ENCODE measurements at places on chromosomes 4 and X.

- DNase-seq = no peak
Observed at GRCh38 chr4:105182211-105182610, 35.5 kb downstream of the TET2 start.

GRCh38 chr4:77751764-77752163, 67.4 kb downstream of the CNOT6L start:
- no peak for DNase-seq

DNA sequence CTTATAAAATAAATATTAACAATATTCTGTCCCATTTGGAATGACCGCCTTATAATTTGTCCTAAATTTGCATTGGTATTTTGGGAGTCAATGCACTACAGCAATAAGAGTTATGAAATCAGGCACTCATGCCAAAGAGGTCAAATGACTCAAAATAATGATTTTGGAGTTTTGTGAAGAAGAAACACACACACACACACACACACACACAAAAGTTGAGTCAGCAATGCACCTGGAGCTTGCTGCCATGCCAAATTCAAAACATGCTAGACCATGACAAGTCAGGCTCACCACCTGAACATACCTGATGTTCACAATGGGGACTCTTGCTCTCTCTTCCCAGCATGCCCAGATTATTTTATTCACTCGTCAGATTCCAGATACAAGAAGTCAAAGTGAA, 56.7 kb downstream of the PROM1 start:
- DNase-seq = no peak

GRCh38 chrX:43971966-43972961, 926 bp downstream of the NDP start:
- DNase-seq = no peak

- no peak for DNase-seq
Observed at GRCh38 chr4:41977709-41978108, 3.8 kb upstream of the DCAF4L1 start.

DNA sequence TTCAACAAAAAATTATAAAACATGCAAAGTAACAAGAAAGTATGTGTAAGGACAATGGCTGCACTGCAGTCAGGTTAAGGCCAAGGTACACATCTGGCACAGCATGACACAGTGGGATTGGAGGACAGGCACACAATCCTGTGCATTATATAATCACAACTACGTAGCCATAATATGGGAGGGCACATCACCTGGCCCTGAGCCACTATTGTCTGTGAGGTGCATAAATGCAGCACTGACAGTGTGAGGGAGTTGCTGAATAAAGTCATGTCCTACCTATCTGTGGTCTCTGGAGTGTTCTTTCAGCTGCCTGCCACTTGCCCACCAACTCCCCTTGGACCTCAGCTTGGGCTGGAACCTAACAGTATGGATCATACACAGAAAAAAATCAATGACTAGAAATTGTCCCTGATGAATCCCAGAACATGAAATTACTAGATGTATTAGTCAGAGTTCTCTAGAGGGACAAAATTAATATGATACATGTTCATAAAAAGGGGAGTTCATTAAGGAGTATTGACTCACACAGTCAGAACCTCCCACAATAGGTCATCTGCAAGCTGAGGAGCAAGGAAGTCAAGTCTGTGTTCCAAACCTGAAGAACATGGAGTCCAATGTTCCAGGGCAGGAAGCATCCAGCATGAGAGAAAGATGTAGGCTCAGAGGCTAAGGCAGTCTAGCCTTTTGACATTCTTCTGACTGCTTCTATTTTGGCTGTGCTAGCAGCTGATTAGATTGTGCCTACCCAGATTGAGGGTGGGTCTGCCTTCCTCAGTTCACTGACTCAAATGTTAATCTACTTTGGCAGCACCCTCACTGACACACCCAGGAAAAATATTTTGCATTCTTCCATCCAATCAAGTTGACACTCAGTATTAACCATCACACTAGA, 46.4 kb upstream of the KCTD8 start:
- no peak for DNase-seq

DNA sequence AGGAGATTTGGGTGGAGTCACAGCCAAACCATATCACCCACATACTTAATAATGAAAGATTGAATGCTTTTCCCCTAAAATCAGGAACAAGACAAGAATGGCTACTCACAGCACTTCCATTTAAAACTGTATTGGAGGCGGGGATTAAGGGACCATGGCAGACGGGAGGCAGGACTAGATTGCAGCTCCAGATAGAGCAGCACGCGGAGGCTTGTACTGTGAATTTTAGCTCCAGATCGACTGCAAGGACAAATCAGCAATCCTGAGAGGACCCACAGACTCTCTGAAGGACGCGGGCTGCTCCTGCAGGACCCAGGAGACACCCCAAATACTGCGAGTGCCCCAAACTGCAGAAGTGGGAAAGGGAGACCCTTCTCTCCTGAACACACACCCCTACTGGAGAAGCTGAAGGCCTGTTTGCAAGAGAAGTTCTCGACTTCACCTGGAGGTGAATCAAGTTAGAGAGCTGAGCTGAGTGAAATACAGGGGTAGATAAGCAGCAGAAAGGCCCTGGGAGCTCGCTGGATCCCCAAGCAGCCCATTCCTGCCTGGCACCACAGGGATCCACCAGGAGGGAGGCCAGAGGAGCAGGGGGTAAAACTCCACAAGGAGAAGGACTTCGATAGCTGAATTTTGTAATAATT, 207.4 kb upstream of the INTU start:
- no peak for DNase-seq

DNA sequence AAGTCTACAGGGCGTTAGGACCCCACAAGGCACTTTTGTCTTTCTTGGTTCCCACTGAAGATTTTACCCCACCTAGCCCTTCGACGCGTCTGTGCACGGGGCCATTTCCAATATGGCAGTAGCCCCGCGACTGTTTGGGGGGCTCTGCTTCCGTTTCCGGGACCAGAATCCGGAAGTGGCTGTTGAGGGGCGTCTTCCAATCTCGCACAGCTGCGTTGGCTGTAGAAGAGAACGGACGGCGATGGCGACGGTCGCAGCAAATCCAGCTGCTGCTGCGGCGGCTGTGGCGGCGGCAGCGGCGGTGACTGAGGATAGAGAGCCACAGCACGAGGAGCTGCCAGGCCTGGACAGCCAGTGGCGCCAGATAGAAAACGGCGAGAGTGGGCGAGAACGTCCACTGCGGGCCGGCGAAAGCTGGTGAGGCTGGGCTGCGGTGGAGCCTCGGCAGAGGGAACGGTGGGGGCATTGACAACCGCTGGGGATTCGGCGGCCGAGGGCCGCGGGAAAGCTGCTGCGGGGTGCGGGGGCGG, at the start of gene USP11:
Gene USP11, plus strand, starts transcription at position 207 of the 530 bp plus-strand sequence. Its CDS starts 35 bp downstream, at position 242.
- DNase-seq = no peak

- DNase-seq = peak; percentile 25
Observed at GRCh38 chr4:140330311-140330900, 43.0 kb upstream of the SCOC start.

GRCh38 chr4:146154057-146154456, 21.5 kb upstream of the LSM6 start:
- no peak for DNase-seq

- DNase-seq = no peak
Observed at GRCh38 chr4:30718641-30719453, 1.3 kb upstream of the PCDH7 start.

Measured in stromal cell of bone marrow (primary cell).